Right cardiac atrium (tissue), 5 donors: ENCODE measurements at places on chromosomes 13 and 19. TPM values are rescaled to one million over a fixed set of nuclear protein-coding genes. Genes with fewer than 3 reads are reported as not detected.
A peak's percentile ranks its signal among the peaks of the same experiment; 100 is the strongest.

DNA sequence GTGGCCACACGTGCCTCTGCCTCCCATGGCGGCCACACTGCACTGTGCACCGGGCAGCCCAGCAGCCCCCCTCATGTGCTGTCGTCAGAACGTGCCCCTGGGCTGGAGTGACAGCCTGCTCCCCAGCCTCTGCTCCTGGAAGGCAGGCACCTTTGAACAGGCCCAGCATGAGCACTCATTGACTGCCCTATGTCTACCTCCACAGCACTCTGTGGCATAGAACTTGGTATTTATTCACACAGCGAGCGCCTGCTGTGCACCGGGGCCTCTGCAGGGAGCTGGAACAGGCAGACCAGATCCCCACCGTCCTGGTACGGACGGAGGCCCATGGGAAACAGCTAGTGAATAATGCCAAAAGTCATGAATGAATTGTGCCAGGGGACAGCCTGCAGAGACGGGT, 53.7 kb downstream of the DPF1 start:
- DNase-seq = no peak

- peak; percentile 76 for DNase-seq
Observed at GRCh38 chr19:50414864-50415660, 3.7 kb upstream of the SPIB start.

The SEMA6B gene
- total RNA-seq = 8.9 TPM

GRCh38 chr13:110874508-110874960, 40.3 kb downstream of the ANKRD10 start:
- DNase-seq = peak; percentile 96

The HRC gene
- 548 TPM for total RNA-seq

The NALCN gene
- 15.2 TPM for total RNA-seq

The KASH5 gene
- total RNA-seq = not detected

DNA sequence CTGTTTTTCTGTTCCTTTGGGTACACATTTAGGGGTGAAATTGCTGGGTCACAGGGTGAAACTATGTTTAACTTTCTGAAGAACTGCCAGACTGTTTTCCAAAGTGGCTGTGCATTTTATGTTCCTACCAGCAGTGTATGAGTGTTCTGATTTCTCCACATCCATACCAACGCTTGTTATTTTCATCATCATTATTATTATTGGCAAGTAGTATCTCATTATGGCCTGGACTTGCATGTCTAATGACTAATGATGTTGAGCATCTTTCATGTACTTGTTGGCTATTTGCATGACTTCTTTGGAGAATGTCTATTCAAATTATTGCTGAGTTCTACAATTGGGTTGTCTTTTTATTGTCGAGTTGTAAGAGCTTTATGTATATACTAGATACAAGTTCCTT, 321.8 kb upstream of the HTR2A start:
- DNase-seq = no peak

The COX6B1 gene
- 1,127 TPM for total RNA-seq

The C19orf67 gene
- not detected for total RNA-seq

GRCh38 chr19:827314-827709, 325 bp upstream of the AZU1 start:
- no peak for DNase-seq

DNA sequence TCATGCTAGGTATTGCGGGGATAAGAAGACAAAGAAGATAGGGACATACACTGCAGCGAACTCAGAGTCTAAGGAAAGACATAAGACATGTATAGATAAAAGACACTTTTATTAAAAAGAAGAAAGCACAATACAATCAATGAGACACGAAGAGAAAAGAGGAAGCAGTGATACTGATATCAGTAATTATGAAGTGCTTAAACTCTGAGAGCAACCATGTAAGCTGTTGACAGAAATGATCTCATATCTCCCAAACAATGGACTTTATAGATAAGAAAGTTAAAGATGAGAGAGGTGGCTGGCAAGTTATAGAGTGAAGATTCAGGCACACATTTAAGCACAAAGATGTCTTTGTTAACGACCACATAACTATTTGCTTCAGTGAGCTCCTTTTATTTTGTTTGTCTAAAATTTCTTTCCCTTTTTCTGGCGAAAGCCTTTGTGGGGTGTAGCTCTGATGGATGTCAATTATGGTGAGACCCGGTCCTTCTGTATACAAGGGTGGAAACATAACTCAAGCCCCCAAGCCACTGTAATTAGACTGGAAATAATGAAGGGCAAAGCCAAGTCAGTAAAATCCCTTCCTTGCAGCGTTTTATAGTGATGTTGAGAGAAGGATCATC, 818.0 kb upstream of the SLC10A2 start:
- no peak for DNase-seq

DNA sequence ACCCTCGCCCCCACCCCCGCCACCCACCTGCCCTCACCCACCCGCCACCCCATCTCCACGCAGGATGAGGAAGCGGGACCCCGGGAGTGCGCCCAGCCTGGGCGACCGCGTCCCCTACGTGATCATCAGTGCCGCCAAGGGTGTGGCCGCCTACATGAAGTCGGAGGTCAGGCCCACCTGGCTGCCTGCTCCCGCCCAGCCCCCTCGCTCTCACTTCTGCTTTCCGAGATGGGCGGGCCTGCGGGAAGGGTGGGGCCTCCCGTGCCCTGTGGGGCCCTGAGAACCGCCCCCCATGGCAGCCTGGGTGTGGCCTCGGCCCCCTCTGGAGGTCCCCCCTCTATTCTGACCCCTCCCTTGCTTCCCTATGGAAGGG, 3.1 kb upstream of the SPIB start:
- no peak for DNase-seq

DNA sequence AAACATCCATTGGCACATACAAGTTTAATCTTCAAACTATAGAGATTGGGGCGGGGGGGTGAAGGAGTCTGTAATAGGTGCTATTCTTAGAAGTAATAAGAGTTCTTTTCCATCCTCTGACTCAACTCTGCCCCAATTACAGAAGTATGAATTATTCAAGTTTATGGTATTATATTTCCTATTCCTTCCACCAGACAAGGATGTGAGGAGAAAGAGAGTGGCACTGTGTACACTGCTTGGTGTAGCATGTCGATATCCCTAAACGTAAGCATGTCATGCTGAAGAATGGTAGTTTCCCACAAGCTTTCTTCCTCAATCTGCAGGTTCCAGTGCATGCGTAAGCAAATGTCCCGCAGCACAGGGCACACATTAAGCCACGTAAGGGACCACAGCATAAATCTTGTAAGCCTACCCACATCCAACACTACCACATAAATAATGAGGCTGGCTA, 14.1 kb downstream of the BRD4 start:
- no peak for DNase-seq

GRCh38 chr19:38900743-38901190, 998 bp downstream of the NFKBIB start:
- no peak for DNase-seq

The ANGPTL8 gene
- 0.51 TPM for total RNA-seq

DNA sequence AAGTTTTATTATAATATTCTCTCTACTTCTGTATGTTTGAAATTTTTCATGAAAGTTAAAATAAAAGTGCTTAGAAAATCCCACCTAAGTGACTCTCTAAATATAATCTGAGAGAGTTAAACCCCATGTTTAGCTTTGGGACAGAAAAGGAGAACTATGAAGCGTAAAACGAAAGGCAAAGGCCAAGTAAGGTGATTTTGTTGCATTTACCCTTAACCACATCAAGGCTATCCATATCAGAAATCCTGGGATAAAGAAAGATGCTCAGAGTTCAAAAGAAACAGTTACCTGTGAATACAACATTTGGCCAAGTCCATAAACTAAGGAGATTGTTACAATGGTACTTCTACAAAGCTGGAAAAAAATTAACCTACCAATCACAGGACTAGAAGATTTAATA, 31.3 kb downstream of the UBL3 start:
- no peak for DNase-seq

DNA sequence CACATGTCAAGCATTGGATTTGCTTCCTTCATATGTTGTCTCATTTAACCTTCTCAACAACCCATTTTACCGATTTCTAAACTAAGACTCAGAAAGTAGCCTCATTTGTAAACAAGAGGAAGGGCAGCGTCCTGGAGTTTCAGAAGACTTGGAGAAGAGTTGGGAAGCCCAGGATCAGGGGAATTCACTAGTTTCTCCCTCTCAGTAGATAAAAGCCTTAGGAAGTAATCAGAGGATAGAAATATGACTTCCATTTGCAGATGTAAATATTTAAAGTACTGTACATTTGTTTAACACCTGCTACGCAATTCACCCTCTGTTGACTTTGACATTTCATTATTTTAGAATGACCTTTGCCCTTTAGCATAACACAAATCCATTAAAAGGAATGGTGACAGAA, 216.4 kb downstream of the DCT start:
- no peak for DNase-seq

- peak; percentile 77 for DNase-seq
Observed at GRCh38 chr19:17687857-17688784, at the start of gene UNC13A. Gene UNC13A (minus strand): TSS chr19:17688354. CDS start chr19:17688199, 155 bp downstream.

DNA sequence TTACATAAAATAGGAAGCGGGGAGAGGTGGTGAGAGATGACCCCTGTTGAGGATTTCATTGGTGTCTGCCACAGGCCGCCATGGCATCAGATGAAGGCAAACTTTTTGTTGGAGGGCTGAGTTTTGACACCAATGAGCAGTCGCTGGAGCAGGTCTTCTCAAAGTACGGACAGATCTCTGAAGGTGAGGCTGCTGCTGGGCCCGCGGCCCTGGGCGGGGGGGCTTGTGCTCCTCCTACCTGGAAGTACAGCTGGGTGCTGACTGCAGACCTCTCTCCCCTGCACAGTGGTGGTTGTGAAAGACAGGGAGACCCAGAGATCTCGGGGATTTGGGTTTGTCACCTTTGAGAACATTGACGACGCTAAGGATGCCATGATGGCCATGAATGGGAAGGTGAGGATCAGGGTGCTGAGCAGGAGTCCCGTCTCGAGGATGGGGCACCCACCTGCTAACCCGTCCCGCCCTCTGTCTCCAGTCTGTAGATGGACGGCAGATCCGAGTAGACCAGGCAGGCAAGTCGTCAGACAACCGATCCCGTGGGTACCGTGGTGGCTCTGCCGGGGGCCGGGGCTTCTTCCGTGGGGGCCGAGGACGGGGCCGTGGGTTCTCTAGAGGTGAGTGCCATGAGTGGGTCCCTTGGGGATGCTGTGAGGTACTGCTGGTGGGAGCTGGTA, 1.9 kb downstream of the CIRBP start:
- no peak for DNase-seq

The CCDC106 gene
- total RNA-seq = 24.2 TPM

GRCh38 chr19:23779645-23780044, 21.0 kb upstream of the ZNF681 start:
- no peak for DNase-seq

DNA sequence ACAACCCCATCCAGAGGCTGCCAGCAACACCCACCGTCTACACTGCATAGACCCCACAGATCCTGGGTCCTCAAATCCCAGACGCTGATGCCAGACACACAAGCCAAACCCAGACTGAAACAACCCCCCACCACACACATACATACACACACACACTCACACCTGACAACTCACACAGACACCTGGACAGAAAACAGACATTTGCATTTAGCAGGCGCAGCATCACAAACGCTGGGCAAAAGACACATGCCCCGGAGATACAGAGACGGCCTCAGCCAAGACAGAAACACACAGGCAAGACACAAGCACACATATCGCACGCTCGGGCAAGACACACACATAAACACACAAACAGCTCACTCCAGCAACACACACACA, 1.3 kb downstream of the BBC3 start:
- no peak for DNase-seq

The ZNF226 gene
- 22.1 TPM for total RNA-seq

- DNase-seq = no peak
Observed at GRCh38 chr19:19417628-19418245, 12.3 kb downstream of the GATAD2A start.

GRCh38 chr19:13781547-13781946, 7.3 kb downstream of the C19orf53 start:
- peak; percentile 90 for DNase-seq

The MYH14 gene
- 69.9 TPM for total RNA-seq

GRCh38 chr13:58883405-58883804, 1251.9 kb downstream of the PCDH17 start:
- no peak for DNase-seq

The OR7D2 gene
- total RNA-seq = 0.44 TPM

GRCh38 chr13:26584713-26585112, 27.2 kb downstream of the WASF3 start:
- no peak for DNase-seq

DNA sequence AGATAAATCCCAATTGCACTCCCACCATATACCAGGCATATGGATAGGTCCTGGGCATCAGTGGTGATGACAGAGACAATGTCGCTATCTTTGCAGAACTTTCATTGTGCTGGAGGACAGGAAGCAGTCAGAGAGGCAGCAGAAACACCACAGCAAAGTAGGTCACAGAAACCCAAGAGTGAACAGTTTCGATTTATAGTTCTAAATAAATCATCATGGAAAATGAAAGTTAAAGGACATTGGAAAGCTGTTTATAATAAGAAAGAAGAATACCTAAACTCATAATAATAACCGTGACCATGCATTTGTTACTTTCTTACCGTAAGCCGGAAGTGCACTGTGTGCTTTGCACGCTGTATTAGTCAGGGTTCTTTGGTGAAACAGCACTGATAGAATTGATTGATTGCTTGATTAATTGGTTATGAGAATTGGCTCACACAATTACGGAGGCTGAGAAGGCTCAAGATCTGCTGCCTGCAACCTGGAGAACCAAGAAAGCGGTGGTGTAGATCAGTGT, 38.9 kb downstream of the ALOX5AP start:
- DNase-seq = no peak

DNA sequence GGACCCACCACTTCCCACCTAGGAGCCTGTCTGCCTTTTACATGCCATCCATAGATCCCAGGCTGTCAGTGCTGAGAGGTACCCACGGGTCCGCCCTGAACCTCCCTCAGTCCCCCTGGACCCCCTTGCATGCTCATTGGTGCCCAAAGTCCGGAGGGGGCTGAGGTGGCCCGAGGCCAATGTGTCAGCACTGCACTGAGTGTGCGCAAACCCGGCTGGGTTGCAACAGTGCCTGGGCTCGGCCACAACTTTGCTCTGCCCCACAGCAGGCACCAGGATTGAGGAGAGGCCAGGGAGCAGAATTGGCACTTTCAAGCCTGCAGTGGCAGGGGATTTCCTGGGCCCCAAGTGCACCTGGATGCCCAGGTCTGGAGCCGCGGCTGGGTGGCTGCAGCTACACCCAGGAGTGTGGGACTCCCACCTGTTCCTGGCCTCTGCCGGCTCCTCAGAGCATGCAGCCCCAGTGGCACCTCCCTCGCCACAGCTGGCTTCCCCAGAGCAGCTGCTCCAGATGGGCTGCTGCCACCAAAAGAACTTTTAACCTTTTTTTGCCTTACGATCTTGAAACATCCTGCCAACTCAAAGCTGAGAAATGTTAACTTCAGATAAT, 837.0 kb downstream of the SLITRK6 start:
- DNase-seq = no peak

DNA sequence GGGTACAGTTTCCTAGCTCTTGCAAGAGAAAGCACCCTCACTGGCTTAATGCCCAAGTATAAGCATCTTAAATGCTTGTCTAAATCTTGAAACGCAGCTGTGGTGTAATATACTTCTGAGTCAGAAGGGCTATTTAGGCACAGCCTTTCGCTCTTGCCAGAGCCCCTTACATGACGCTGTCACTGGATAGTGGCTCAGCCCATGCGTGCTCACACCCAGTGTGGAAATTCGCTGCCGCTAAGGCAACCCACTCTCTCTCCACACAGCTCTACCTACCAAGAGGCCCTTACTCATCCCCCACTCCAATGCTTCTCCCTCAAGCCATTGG, 24.0 kb downstream of the UQCRFS1 start:
- no peak for DNase-seq

The CCL25 gene
- total RNA-seq = not detected
